ENCODE measurements at places on chromosomes 6 and 20.
A peak's percentile ranks its signal among the peaks of the same experiment; 100 is the strongest.

DNA sequence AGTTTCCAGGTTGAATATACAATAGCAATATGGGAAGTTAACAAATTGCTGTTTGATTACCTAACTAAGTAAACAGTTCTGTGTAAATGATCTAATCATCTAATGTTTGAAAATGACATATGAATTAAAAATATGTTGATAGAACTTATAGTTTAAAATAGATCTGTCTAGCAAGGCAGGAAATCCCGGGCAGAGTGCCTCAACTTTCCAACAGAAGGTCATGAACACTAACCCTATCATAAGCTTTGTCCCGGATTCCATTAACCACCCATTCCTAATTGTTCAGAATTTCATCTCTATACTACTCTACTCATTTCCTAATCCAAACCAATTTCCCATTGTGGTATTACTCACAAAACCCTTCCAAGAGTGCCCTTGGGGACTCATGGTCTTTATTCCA is 10.2 kb downstream of the TAAR1 start:
- DNase-seq, result no peak

DNA sequence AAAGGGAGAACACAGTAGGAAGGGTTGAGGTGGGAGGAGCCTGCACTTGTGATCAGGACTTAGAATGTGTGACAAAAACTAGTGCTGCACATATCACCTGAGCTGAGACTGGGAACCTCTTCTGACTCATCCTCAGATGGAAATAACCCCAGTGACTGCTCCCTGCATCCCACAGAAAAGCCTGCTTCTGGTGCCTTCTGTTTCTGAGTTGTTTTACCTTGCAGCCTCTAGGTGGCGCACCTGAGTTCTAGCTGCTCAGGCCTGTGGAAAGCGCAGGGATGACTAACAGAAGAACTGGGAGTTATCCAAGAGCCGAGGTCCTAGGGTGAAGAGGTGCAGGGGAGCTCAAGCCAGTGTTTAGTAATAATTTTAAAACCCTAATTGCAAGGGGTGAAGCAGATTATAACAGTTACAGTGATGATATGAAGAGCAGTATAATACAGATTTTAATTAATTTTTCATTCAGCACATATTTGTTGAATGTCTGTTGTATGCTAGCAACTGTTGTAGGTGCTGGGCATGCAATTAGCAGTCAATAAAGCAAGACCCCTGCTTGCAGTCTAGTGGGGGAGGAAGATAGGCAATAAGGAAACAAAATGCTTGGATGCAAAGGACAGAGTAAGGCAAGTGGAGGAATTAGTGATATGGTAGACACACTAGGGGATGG is 302.5 kb downstream of the DHX35 start:
- DNase-seq, result peak; percentile 26

DNA sequence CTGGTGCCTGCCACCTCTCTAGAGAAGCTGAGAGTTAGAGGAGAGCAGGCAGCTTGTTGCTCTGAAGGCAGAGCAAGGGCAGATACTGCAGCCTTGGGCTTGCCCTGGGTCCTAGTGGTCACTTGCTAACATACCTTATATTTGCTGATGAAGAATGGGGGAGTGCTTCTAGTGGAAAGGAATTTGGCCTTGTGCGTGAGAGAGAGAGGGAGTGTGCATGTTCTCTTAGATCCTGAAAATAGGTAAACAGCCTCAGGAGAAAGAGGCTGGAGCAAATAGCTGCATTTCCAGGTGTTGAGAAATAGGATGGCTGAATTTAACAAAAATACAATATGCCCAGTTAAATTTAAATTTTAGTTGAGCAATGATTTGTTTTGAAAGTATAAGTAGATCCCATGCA is 724.5 kb upstream of the FLRT3 start:
- DNase-seq, result no peak

DNA sequence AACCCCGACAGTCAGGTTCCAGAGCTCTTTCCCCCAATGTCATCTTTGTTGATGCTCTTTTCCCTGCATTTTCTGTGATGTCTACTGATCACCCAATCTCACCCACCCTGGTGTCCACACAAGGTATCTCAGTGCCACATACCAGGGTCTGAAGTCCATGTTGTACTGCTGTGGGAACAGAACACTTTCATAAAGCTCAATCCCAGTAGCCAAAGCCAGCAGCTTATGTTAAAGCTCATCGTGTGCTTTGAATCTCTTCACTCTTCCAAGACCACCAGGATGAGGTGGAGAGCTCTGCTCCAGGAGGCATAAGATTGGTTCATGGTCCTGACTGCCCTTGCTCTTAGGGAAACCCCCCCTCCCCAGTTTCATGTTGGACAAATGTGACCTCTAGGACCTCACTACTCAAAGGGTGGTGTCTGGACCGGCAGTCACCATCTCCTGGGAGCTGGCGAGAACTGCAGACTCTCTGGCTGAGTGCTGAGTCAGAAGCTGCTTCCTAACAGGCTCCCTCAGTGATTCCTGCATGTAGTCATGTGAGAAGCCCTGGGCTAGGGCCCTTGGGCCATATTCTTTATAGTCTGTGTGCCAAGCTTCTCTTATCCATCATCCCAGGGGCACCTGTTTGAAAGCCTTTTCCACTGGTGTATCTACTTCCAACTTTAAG is 13.4 kb upstream of the CPNE5 start:
- no peak for DNase-seq

DNA sequence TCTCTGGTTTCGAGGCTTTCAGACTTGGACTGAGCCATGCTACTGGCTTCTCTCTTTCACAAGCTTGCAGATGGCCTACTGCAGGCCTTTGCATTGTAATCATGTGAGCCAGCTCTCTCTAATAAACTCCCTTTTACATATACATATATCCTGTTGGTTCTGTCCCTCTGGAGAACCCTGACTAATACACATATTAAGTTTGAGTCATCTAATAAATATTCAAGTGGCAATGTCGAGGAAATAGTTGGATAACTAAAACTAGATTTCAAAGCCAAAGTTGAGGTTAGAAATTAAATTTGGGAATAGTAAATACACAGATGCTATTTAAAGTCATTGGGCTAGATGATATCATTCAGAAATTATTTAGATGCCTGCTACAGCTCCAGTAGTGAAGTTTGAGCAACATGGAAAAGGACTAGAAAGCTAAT is 1343.4 kb downstream of the GRIK2 start:
- no peak for DNase-seq

All from stimulated activated CD4-positive, alpha-beta T cell treated with anti-CD3 and anti-CD28 coated beads, Interleukin-4, amount 100 ng/mL, for 4 hours (primary cell).